ENCODE measurements at places on chromosomes 11 and 22. TPM values are rescaled to one million over a fixed set of nuclear protein-coding genes. Genes with fewer than 3 reads are reported as not detected.

DNA sequence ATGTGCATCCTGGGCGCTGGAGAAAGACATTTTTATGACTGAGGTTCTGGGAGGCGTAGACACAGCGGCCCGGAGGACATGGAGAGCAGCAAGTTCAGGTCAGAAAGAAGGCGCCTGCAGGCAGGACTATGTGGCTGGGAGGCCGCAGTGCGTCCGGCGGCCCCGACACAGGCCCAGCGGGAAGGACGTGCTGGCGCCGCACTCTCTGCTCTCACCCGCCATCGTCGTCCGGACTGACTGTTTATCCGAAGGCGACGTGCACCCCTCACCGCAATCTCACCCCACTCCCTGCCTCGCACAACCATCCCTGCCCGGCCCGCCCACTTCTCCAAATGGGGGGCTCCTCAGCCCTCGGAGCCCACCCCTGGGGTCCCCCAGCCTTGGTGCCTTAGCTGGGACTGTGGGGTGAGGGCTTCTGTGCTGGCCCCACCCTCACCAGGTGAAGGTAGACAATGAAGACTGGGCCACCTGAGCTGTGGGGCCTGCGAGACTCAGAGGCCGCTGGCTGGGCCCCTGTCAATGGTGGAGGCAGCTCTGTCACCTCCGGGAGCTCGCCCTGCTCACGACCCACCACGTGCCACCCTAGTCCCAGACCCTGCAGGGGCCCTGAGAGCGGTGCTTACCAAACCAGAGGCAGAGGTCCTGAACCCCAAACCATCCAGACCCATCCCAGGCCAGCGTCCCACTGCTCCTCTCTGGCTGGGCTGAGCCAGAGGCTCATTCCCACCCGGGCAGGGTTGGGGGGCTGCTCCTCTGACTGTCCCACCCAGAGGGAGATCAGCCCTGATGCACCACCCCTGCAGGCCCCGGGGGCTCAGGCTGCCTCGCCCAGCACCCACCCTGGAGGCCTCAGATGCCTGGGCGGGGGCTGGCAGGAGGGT is 16.2 kb upstream of the MUC5B start:
- DNase-seq, result no peak

DNA sequence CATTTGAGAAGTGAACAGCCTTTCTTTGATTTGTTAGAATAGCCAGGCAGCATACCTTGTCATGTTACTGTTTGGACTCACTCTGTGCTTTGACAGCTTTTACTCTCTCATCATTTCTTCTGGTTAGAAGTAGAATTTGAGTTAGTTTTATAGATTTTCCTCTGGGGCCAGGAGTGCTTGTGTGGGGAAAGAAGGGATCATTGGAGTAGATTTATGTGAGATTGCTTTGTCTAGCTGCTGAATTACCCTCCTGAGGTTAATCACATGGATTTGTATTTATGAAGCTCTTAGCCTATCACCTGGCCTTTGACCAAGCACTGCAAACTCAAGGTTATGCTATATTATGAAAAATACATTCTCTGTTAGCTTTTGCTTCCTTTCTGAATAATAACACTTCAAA is 54.3 kb downstream of the SWAP70 start:
- DNase-seq, result no peak

HBG2 gene
- not detected for total RNA-seq

GRCh38 chr11:4065601-4066377 is 28.8 kb upstream of the RRM1 start:
- no peak for DNase-seq

DNA sequence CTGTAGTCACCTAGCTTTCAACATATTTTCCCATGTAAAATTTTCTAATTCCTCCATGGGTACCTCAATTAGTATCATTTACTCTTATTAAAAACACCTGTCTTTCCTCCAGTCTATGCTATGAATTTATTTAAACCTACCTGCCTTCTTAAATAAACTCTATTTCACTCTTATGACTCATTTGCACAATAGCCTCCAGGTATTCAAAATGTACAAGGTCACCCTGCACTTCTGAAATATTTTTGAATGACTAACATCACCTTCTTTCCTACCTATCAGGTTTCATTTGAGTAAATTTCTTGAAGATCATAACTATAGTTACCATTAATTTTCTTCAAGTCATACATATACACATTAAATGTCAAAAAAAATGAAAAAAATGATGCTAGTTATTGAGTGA is 939.7 kb downstream of the DLG2 start:
- no peak for DNase-seq

DNA sequence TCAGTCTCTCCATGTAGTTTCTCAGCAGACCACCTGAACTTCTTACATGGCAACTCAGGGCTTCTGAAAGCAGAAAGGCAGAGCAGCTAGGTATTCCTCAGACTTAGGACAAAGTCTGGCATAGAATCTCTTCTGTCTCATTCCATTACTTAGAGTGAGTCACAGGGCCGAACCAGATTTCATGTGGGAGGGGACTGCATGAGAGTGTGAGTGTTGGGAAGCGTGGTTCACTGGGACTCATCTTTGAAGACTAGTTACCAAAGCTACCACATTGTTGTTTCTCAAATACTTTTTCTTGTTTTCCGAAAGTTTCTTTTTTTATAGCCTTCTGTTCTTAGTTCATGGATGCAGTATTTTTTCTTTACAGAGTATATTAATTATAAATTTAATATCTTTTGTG is 36.1 kb upstream of the SCN3B start:
- DNase-seq, result peak; percentile 63

OR8J3 gene
- not detected for total RNA-seq

DNA sequence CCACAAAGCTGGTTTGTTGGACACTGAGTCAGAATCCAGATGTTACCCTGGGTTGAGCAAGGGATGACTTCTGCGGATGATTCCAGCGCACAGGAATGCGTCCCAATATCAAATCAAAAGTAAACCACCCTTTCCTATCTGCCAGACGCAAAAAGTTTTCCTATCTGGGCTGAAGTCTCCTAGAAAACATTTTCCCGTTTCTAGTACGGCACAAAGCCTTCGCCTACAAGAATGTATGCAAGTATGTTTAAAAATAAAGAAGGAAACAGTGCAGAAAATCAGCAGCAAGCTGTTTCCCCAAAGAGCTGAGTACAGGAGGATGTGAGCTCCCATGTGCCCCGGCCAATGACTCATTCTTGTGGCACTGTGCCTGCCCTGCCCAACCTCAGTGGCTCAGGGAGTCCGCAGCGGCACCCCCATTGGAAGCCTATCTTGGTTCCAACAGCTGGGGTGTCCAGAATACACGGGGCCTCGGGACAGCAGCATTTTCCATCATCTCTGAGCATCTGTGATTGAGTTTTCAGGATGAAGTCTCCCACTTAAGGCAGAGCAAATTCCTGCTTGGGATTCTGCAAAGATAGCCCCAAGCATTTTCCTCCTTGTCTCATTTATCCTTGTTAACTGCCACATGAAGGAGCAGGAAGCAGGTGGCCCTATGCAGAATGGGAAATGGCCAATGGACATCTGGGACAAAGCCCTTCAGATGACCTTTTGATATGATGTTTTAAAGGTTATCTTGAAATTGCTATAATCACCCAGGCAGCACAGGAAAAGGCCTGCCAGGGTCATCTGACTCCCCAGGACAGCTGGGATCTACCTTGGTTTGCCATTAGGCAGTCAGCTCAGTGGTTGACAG is 17.5 kb downstream of the KCNJ5 start:
- peak; percentile 82 for DNase-seq

- DNase-seq, result no peak
Measured at GRCh38 chr11:61474013-61474643, 34.4 kb upstream of the LRRC10B start.

- no peak for DNase-seq
Measured at GRCh38 chr22:17429516-17429915, 60.3 kb downstream of the CECR2 start.

DEUP1 gene
- not detected for total RNA-seq

GRCh38 chr11:42465623-42466022 is 846.2 kb upstream of the API5 start:
- no peak for DNase-seq

GRCh38 chr11:77752516-77752915 is 68.0 kb downstream of the RSF1 start:
- DNase-seq, result peak; percentile 32

SSTR3 gene
- under 0.01 TPM for total RNA-seq

DNA sequence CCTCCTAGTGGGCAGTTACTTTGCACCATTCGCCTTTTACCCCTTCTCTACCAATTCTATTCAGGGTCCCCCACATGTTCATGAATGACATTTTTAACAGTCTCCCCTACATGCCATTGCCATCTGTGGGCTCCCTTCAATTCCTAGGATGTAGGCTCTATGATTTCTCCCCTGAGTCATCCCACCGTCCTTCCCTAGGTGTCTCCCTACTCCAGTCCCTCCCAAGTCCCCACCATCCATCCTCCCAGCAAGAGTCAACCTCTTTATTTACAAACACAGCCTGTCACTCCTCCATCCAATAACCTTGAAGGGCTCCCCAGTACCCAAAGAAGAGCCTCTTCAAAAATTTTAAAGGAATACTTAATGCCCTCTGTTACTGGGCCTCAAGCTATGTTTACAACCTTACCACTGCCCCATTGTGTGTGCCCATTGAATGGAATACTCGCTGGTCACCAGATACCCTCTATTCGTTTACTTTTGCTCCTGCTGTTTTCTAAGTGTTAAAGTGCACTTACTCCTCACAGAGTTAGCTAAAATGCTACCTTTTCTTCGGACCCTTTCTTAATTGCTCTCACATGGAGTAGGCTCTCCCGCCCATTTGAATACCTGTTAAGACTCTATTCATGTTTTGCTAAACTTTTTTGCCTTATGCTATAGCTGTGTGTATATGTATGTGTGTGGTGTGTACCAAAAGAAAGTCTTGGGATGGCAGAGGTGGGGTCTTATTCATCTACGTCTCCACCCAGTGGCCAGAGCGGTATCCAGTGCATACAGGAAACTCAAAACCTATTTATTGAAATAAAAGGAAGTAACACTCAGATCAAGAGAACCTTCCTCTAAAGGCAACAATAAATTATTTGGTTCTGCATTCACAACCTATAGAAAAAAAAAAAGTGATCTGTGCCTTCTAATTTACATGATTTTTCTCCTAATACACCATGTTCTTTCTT is 235.8 kb upstream of the CCDC90B start:
- peak; percentile 31 for DNase-seq

GRCh38 chr11:65040847-65041622 is at the start of gene SAC3D1:
TSS of gene SAC3D1 (plus strand) at chr11:65041210. CDS start at chr11:65041293, 83 bp downstream.
- DNase-seq, result peak; percentile 93

SCN2B gene
- under 0.01 TPM for total RNA-seq

GRCh38 chr22:41401781-41402648 is 20.3 kb downstream of the TEF start:
- DNase-seq, result peak; percentile 79

IPO7 gene
- 124 TPM for total RNA-seq

DNA sequence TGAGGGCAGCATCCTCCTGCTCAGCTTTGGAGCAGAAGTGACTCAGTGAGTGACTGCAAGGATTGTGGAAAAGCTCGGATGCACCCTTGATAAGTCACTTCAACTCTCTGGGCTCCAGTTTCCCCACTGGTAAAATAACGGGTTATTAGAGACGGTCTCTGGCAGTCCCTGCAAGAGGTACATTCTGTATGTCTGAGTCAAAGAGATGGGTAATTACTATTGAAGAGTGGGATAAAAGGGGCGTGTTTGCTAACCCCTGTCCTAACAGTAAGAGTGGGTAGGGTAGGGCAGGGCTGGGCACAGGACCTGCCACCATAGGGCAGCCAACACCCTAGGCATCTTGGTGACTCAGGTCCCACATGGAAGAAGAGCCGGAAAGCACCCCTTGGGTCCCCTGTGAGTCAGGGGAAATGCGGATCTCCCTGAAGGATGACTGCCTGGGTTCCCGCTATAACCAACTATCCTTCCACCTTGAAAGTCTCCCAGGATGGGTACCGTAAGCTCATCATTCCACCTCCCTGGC is 7.3 kb upstream of the AHNAK start:
- DNase-seq, result peak; percentile 92

PLEKHB1 gene
- total RNA-seq, result 0.36 TPM

Measured in IMR-90 (cell line).